GM04503 (cell line): ENCODE measurements at places on chromosomes 6 and 20.
A peak's percentile ranks its signal among the peaks of the same experiment; 100 is the strongest.

- DNase-seq, result no peak
Observed at GRCh38 chr20:45372241-45372640, 5.9 kb downstream of the TP53TG5 start.

DNA sequence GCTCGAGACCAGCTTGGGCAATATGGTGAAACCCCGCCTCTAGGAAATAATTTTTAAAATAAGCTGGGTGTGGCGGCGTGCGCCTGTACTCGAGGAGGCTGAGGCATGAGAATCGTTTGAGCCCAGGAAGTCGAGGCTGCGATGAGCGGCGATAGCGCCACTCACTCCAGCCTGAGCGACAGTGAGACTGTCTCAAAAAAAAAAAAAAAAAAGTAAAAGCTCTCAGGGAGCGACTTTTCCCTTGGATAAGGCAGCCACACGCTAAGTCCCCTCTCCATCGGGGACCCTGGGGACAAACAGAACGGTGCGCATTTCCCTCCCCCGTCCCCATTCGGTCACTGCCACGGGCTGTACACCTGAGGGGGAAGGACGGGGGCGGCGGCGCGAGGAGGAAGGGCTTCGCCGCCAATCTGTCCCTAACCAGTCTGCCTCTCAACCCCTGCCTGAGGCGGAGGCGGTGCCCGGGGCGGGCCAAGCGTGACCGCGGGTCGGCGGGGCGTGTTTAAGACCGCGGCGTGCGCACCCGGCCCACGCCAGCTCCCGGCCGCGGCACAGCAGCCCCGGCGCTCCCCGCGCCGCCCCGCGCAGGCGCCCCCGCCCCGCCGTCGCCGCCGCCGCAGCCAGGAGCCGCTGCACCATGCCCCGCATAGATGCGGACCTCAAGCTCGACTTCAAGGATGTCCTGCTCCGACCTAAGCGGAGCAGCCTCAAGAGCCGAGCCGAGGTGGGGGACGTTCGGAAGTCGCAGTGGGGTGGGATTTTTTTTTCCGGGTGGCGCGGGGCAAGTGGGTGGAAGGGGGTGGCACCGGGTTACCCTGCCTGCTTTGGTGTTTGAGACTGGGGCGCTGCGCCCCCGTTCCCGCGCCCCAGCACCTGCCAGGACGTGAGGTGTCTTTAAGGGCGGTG lies at the start of gene GMPR:
GMPR (plus strand) TSS at position 531 of the 906 bp plus-strand sequence; CDS start at position 638, 107 bp downstream.
- no peak for DNase-seq

GRCh38 chr20:25046736-25047666 lies 10.9 kb downstream of the ACSS1 start:
- DNase-seq, result no peak

DNA sequence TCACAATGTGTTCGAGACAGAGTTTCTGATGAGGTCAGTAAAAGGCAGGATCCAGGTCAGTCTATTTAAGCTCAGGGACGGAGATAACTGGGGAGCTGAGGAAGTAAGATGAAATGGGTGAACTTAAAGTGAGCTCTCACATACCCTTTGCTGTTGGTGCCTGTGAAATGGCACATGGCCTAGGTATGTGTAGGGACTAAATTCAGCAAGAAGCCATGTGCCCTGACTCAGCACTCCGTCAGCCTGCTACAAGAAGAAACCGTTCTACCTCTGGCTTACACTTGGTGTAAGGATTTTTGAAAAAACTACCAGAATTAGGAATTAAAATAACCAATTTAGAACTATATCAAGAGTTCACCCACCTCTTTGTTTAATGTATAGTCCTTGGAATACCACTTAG lies 41.1 kb upstream of the TRDN start:
- DNase-seq, result no peak

- no peak for DNase-seq
Observed at GRCh38 chr6:380234-381218, 11.0 kb upstream of the IRF4 start.

DNA sequence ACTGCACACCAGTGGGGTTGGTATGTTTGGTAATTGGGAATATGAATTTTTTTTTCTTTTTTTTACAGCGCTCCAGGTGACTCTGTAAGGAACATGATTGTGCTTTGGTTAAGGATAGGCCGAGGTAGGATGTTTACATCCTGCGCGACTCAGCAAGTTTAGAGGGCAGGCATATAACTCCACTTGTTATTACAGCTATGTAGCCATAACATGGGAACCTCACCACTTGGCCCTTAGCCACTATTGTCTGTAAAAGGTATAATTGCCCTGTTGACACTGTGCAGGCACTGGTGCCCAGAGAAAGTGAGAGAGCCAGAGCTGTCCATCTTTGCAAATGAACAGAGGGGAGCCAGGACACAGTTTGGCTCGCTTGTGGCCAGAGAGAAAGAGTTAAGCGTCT lies 172.9 kb downstream of the MCHR2 start:
- DNase-seq, result no peak

DNA sequence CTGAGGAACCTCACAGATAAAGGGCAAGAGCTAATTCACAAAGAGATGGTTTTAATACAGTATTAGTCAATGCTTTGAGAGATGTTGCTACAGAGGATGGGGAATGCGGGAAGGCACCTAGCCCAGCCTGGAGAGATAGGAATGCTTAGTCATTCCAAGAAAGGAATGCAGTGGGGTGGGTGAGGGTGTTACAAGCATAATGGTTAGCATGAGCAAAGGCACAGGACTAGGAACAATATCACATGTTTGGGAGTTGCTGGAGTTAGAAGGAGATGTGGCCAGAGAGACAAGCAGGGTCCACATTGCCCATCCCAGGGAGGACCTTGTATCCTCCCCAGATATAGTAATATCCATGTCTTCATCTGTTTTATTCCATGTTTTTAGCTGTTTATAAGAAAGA lies 107.0 kb upstream of the OGFRL1 start:
- DNase-seq, result peak; percentile 80

GRCh38 chr6:137798846-137799245 lies 68.2 kb upstream of the TNFAIP3 start:
- DNase-seq, result no peak

- no peak for DNase-seq
Observed at GRCh38 chr6:79438030-79438429, 99.2 kb downstream of the LCA5 start.

DNA sequence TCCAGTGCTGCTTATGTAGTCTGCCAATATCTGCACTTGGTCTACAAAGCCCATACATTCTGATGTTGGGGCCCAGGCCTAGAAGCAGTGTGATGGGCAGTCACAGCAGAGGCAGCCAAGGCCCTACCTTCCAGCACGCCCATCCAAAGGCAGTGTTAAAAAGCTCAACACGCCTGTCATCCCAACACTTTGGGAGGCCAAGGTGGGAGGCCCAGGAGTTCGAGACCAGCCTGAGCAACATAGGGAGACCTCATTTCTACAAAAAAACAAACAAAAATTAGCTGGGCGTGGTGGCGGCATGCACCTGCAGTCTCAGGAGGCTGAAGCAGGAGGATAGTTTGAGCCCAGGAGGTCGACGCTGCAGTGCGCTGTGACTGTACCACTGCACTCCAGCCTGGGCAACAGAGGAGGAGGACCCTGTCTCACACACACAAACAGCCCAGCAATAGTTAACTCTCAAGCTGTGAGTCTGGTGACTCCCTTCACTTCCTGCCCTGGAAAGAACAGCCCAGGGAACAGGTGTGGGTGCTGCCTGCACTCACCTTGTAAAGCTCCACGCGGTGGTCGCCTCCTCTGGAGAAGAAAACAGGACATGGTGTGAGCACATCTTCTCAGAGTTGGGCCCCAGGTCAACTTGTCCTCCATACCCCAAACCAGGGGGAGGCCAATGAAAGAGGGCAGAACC lies 68.8 kb downstream of the PYGB start:
- no peak for DNase-seq

DNA sequence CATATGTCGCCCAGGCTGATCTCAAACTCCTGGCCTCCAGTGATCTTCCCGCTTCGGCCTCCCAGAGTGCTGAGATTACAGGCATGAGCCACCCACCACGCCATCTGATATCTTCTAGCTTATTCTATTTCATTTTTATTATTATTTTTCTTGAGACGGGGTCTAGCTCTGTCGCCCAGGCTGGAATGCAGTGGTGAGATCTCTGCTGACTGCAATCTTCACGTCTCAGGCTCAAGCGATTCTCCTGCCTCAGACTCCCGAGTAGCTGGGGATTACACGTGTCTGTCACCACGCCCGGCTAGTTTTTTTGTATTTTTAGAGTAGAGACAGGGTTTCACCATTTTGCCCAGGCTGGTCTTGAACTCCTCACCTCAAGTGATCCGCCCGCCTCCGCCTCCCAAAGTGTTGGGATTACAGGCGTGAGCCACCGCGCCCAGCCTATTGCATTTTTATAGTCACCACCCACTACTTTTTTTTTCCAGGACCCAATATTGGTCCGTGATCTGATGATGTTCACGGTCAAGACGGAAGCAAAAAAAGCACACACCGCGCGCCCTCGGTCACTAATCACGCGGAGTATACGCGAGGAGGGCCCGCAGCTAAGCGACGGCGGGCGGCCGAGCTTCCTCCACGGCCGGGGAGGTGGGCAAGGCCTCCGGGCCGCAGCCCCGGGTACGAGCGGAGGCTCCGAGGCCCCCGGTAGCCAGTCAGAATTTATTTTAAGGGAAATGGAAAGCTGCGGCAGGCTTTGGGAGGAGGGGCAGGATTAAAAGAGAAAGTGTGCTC lies 1.1 kb upstream of the LSM14B start:
- no peak for DNase-seq

- no peak for DNase-seq
Observed at GRCh38 chr6:155213611-155214372, 50.0 kb upstream of the CLDN20 start.

DNA sequence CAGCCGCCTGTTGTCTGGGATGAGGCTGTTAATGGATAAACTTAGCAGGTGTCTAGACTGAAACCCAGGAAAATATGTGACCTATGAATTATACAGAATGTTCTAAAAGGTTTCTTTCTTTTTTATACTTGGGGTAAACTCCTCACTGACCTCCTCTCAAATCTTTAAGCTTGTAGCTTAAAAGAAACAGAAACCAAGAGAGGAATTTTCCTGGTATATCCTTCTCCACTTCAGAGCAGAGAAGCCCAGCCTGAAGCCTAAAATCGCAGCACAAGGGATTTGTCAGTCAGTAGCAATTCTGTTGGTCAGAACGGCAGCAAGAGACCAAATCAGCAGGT lies 99.4 kb upstream of the RIPOR2 start:
- DNase-seq, result no peak

DNA sequence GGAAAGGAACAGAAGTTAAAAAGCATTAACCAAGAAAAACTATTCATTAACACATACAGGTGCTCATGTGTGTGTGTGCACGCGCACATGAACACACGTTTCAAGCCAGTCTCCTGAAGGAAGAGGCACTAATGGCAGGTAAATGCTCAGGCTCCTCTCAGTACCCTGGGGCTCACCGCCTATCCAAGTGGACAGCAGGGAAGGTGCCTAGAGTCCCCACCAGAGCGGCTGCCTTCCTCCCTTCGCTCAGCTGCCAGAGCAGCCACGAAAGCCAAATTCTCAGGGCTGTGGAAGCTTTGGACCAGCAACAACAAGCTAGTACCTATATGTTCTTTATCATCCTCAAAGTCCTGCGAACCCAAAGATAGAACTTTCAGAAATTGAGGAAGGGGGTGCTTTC lies 42.6 kb downstream of the PLCG1 start:
- no peak for DNase-seq

DNA sequence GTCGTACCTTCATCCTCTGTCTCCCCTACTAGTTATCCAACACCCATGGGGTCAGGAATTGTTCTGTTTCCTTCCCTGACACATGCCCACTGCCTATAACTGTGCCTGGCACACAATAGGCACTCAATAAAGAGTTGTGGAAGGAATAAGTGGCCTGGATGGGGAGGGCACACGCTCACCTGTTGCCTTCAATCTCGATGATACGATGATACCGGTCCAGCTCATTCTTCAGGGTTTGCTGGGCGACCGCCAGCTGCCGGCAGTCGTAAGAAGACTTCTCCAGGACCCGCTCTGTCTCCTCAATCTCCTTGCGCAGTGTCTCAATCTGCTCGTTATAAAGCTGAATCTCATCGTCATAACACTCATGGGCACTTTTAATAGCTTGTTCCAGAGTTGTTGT lies 32.5 kb downstream of the BFSP1 start:
- DNase-seq, result no peak

DNA sequence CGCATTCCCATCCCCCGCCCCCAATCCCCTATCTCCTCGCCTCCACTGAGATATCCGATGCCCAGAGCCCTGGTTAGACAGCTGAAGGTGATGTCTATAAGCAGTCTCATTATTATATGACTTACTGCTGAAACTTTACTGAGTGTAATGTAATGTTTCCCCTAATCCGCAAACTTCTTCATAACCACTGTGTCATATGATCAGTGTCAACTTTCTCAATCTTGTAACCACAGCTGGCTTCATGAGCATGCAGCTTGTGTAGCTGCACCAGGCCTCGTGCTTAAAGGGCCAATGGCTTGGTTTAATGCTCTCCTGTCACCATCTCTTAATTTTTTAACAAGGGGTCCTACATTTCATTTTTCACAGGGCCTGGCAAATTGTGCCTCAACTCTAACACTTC lies 8.1 kb downstream of the ASIP start:
- DNase-seq, result no peak

GRCh38 chr6:84061613-84062398 lies 28.2 kb downstream of the MRAP2 start:
- DNase-seq, result no peak

GRCh38 chr20:62196286-62196685 lies 13.5 kb downstream of the MTG2 start:
- no peak for DNase-seq

- no peak for DNase-seq
Observed at GRCh38 chr6:128156321-128157111, 255.7 kb upstream of the THEMIS start.

GRCh38 chr6:14811775-14812428 lies 434.0 kb upstream of the JARID2 start:
- DNase-seq, result no peak

GRCh38 chr6:9539231-9539755 lies 875.6 kb downstream of the TFAP2A start:
- DNase-seq, result no peak

DNA sequence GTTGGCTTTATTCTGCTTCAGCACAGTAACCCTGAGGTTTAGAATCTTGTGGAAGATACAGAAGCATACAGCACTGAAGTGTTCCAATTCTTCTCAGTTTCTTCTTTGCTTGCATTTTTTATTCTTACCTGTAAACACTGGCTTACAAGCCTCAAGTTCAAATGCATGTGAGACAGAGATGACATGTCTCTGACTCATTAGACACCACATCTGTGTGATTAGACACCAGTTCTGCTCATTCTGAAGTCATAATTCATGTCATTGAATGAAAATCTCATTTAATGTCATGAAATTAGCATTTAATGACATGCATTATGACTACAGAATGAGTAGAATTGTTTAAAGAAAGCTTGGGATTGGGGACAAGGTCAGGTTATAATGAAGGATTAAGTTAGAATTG lies 5.8 kb downstream of the GZF1 start:
- no peak for DNase-seq

GRCh38 chr20:1121429-1121828 lies 3.0 kb downstream of the PSMF1 start:
- DNase-seq, result no peak
